H7 (cell line): ENCODE measurements at places on chromosomes 7 and 10. TPM values are rescaled to one million over a fixed set of nuclear protein-coding genes. Genes with fewer than 3 reads are reported as not detected.
A peak's percentile ranks its signal among the peaks of the same experiment; 100 is the strongest.

Gene NUTM2D
- 1.4 and 3.4 TPM in 2 replicates for total RNA-seq

Gene PRTFDC1
- 12.5 and 13.4 TPM in 2 replicates for total RNA-seq

Gene PAX4
- 0.07 TPM in 1 of 2 replicates, not detected in the other for total RNA-seq

Gene ATP6V0E2
- 15.4 and 20.2 TPM in 2 replicates for total RNA-seq

Gene SYT15B
- total RNA-seq: 0.78 TPM in 1 of 2 replicates, not detected in the other

Gene INHBA
- total RNA-seq: 0.04 and 0.07 TPM in 2 replicates

Gene CPA2
- not detected in 2 replicates for total RNA-seq

Gene GARIN1A
- total RNA-seq: not detected in 2 replicates

DNA sequence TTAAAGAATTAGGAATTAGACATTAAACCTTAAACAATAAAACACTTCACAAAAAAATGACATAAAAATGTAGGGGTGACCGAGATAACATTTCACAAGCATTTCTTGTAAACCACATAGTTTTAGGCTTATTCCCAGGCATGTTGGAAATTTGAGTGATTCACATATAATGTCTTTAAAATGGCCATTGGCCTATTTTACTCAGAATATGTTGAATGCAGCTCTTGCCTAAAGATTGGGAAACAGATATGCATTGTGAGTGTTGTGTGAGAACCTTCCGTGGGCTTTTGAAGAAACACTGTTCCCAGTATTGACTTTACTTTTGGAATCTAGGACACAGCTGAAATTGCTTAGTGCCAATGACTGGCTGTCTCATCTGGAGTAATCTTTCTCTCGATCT lies 79.6 kb downstream of the ARL5B start:
- DNase-seq: no peak

- DNase-seq: no peak
Measured at GRCh38 chr7:130521258-130521951, 29.5 kb downstream of the MEST start.

DNA sequence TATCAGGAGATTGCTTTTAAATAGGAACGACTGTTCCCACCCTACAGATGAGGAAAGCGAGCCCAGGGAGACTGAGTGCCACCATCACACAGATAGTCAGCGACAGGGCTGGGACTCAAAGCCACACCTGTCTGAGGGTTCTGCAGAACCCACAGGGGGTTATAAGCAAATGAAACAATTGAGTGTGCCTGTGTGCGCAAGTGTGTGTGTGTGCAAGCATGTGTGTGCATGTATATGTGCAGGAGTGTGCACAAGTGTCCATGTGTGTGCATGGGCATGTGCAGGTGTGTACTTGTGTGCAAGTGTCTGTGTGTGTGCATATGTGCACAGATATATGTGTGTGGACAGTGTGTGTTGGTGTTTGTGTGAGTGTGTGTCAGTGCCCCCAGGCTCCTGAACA lies 280.2 kb downstream of the GRID1 start:
- no peak for DNase-seq

- DNase-seq: no peak
Measured at GRCh38 chr10:126854726-126855495, 50.3 kb upstream of the DOCK1 start.

GRCh38 chr7:30070052-30070451 lies 41.8 kb downstream of the PLEKHA8 start:
- no peak for DNase-seq

GRCh38 chr7:11009631-11010030 lies 36.0 kb downstream of the PHF14 start:
- no peak for DNase-seq

GRCh38 chr10:78464856-78465267 lies 431.2 kb downstream of the RPS24 start:
- DNase-seq: peak; percentile 60

DNA sequence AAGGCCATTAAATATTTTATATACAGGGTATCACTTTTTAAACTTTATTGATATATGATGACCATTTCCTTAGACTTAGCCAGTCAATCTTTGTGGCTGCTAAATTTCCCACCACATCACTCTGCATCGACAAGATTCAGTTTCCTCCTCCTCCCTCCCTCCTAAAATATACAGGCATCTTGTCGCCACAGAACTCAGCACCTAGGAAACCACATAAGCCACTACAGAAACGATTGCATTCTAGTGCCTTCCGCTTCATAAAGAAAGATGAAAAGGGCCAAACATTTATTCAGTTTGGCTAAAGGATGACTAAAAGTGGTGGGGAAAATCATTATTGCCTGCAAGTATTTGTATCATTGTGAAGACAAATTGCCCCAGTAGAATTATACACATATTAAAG lies 30.7 kb downstream of the ERCC6 start:
- DNase-seq: no peak

GRCh38 chr10:91576096-91576545 lies 56.8 kb downstream of the PPP1R3C start:
- no peak for DNase-seq

GRCh38 chr10:13859979-13860654 lies 273.4 kb downstream of the PRPF18 start:
- DNase-seq: no peak

DNA sequence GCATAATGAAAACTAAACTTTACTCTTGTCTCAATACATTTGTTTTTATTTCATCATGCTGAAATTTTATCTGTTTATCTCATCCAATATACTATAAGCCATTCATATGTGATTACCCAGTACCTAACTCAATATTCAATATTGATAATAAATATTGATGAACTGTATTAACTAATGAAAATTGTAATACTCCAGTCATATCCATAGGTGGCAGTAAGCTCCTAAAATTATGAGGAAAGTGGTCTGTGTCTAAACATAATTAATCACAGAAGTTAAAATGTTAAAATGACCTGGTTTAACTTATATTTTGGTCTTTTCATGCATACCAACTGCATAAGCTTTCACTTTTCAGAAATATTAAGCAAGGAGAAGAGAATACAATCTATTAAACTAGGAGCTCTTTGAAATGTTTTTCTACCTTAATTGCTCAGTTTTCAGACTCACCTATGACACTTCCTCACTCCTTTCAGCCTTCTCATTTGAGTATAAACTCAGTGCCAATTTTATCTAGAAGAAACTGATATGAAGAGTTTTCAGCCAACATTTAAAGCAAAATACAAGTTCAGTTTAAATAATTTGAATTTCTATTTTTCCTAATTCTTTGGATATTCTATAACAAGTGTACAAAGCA lies 30.5 kb upstream of the VWDE start:
- no peak for DNase-seq

DNA sequence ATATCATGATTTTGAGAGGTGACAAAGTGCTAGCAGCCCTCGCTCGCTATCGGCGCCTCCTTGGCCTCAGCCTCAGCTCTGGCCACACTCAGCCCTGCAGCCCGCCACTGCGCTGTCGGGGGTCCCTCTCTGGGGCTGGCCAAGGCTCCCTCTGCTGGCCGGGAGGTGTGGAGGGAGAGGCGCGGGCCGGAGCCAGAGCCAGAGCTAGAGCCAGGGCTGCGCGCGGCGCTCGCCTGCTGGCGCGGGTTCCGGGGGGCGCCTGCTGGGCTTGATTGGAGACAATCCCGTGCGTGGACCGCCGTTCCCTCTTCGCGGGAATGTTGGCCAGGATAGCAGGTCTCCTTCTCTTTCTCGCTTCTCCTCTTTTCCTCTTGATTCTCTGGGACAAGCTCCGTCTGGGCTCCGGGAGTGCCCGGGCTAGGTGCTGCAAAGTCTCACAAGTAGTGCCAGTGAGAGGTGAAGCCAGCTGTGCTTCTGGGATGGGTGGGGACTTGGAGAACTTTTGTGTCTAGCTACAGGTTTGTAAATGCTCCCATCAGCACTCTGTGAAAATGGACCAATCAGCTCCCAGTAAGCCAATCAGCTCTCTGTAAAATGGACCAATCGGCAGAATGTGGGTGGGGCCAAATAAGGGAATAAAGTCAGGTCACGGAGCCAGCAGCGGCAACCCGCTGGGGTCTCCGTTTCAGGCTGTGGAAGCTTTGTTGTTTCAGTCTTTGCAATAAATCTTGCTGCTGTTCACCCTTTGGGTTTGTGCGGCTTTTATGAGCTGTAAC lies 43.4 kb upstream of the ELMO1 start:
- peak; percentile 83 for DNase-seq

DNA sequence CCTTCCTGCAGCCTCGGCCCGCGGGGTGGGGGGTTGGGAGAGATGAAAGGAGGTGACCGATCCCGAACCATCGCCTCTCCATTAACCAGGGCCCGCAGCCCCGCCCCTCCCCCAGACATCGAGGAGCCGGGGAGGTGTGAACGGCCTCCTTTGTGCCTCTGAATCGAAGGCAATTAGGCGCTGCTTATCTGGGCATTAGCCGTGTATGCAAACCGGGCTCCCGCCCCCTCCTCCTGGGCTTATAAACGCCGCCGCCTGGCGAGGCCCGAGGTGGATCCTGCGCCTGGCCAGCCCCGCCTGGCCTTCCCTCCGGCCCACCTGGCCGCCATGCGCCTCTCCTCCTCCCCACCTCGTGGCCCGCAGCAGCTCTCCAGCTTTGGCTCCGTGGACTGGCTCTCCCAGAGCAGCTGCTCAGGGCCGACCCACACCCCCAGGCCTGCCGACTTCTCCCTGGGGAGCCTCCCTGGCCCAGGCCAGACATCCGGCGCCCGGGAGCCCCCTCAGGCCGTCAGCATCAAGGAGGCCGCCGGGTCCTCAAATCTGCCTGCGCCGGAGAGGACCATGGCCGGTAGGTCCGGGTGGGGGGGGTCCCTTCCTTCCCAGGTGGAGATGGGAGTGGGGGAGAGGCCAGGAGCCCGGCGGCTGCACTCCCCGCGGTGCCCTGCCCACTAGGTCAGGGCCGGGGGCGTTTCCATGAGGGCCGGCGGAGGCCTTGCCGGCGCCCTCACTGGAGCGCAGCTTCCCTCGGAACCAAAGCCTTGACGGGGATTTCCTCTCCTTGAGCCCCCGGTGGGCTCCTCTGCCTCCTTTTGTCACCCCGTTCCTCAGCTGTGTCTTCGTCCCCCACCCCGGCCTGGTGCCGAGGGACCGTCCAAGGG lies at the start of gene VENTX:
TSS of gene VENTX (plus strand) at position 268 of the 878 bp plus-strand sequence. CDS start at position 328, 60 bp downstream.
- DNase-seq: peak; percentile 90

GRCh38 chr7:158447151-158447505 lies 140.5 kb downstream of the PTPRN2 start:
- DNase-seq: no peak

DNA sequence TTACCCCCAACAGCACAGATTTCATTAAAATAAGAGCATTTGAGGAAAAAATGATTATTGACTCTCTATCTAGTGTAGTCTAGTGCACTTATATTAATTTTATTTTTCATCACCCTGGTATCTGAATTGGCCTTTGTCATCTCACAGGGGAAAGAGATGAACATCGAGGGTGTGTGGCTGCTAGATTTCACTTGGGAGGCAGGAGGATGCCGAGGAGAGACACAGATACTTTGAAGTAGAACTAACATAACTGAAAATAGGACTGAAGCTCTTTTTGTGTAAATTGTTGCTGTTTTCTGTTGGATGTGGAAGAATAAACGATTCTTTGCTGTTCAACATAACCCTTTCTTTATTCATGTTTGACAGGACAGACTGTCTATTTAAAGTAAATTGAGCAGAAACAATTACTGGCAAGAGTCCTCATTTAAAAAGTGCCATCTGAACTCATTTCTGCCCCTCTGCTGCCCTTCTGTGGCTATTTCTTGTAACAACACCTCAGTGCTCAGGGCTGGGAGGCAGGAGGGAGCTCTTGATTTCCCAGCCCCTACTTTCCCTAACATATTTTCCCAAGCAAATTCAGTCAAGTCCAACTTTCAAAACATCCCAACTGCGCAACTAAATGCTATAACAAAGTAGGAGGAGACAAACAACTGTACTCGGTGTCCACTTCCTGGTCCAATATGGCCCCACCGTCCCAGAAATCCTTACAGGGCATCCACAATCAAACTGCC lies 15.6 kb downstream of the LYZL1 start:
- DNase-seq: peak; percentile 84

GRCh38 chr7:93008833-93009232 lies 108.9 kb downstream of the SAMD9 start:
- no peak for DNase-seq

- DNase-seq: no peak
Measured at GRCh38 chr7:49618028-49618427, 155.4 kb upstream of the VWC2 start.

- no peak for DNase-seq
Measured at GRCh38 chr10:18479502-18479901, 171.9 kb downstream of the NSUN6 start.

- peak; percentile 41 for DNase-seq
Measured at GRCh38 chr10:5563991-5564536, 39.3 kb downstream of the CALML3 start.
